Ascending aorta (tissue), 2 donors: ENCODE measurements at places on chromosomes 2 and 18. TPM values are rescaled to one million over a fixed set of nuclear protein-coding genes. Genes with fewer than 3 reads are reported as not detected.

- no peak for DNase-seq
These were observed 223.5 kb downstream of the HDAC4 start for GRCh38 chr2:239177325-239177724.

ASAP2 gene
- total RNA-seq = 56.9 TPM

WDSUB1 gene
- total RNA-seq = not detected

ALLC gene
- total RNA-seq = not detected
